ENCODE measurements at places on chromosomes 3 and 15. TPM values are rescaled to one million over a fixed set of nuclear protein-coding genes. Genes with fewer than 3 reads are reported as not detected.

TNFAIP8L3 gene
- total RNA-seq: 8.9 TPM

SKOR1 gene
- total RNA-seq: 0.57 TPM

DNA sequence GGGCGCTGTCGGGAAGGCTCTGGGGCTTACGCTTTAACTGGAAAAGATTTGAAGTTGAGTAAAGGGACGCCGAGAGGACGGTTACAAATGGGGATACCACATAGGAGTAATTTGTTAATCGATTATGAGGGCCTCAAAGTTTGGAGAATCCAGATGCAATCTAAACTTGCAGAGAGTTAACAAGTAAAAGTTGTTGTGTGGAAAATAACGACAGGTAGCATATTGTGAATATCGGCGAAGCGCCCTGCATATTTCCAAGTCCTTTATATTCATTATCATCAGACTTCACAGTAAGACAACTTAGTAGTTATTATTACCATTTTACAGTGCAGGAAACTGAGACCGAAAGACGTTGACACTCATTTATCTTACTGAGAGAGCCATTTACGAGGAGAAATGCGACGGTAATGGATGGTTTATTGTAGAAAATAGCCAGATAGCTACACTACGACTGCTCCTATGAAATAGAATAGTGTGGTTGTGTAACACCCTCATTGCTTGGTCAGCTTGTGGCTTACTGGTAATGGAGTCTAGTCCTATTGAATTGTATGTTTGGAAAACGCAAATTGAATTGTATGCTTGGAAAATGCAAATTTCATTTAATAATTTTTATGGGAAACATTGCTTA lies 700 bp downstream of the MKRN2 start:
- peak overlapping the region; percentile 95 for H3K4me3 ChIP-seq
- DNase-seq: no peak
- no peaks in the 10 kb centered on the region for H3K27me3 ChIP-seq

TADA3 gene
- total RNA-seq: 65.1 TPM

MAGEL2 gene
- total RNA-seq: 0.06 TPM

CASR gene
- total RNA-seq: 72.8 TPM

GRCh38 chr15:72339777-72340177 lies 19.8 kb upstream of the CELF6 start:
- H3K27me3 ChIP-seq: no peaks in the 10 kb centered on the region
- DNase-seq: peak; percentile 41
- H3K4me1 ChIP-seq: no peaks in the 10 kb centered on the region
- no peak overlapping the region for H3K4me3 ChIP-seq
- H3K36me3 ChIP-seq: peaks cover 2% of the 10 kb centered on the region

APBA2 gene
- total RNA-seq: 6.1 TPM

DNA sequence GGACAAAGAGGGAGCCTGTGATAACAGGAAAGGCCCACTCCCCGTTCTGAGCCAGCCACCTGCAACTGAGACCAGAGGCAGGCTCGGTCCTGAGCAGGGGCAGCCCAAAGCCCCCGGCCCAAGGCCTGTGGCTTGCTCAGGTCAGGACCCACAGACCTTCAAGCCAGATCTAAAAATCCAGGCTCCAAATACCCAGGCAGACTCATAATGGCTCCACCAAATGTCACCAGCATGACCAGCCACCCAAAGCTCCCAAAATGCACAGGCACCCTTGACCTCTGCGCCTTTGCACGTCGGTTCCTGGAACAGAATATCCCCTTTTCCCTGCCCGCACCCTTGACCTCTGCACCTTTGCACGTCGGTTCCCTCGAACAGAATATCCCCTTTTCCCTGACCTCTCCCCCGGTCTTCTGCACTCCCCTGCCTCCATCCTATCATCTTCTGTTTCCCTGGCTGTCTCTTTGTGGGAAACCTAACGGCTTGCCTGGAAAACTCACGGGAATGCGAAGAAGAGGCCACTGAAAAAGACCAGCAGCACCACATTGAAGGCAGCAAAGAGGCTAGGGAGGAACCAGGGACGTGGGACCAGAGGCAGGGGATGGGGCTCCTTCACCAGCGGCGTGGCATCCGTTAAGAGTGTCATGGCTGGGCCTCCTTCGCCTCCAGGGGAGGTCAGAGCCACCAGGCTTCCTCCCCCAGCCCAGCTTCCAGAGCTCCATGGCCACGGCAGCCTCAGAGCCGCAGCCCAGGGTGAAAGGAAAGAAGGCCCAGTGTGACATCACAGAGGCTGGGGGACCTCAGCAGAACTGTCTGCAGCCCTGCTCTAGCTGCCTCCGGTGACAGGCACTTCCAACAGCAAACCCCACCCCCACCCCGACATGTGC lies at the start of gene ZDHHC19:
Gene ZDHHC19 (minus strand): TSS at position 728 of the 884 bp plus-strand sequence. CDS start 85 bp downstream, at position 643.
- H3K36me3 ChIP-seq: no peaks in the 10 kb centered on the region
- no peak within 1 kb of the TSS for H3K4me3 ChIP-seq
- peak; percentile 57 for DNase-seq
- peaks cover 3% of the 10 kb centered on the region for H3K4me1 ChIP-seq
- H3K27me3 ChIP-seq: no peaks in the 10 kb centered on the region

- no peak overlapping the region for H3K27ac ChIP-seq
- H3K4me1 ChIP-seq: no peaks in the 10 kb centered on the region
- no peaks in the 10 kb centered on the region for H3K36me3 ChIP-seq
- H3K27me3 ChIP-seq: no peaks in the 10 kb centered on the region
Observed at GRCh38 chr3:7999384-7999783, 502.2 kb upstream of the LMCD1 start.

ACTL6A gene
- 40.7 TPM for total RNA-seq

DNA sequence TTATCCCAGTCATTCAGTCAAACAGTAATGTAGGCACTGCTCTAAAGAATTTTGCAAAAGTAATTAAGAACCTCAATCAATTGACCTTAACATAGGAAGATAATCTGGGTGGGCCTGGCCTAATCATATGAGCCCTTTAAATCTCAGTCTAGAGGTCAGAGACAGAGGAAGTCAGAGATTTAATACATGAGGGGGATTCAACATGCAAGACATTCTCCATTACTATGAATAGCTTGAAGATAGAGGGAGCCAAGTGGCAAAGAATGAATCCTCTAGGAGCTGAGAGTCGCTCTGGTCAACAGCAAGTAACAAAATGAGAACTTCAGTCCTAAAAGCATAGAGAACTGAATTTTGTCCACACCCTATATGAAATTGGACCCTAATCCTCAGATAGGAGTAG lies 39.0 kb upstream of the MBNL1 start:
- H3K4me1 ChIP-seq: no peaks in the 10 kb centered on the region
- H3K27ac ChIP-seq: no peak overlapping the region
- no peak overlapping the region for H3K4me3 ChIP-seq
- no peaks in the 10 kb centered on the region for H3K27me3 ChIP-seq

- no peak overlapping the region for H3K4me3 ChIP-seq
- H3K4me1 ChIP-seq: no peaks in the 10 kb centered on the region
- H3K27ac ChIP-seq: no peak overlapping the region
- H3K27me3 ChIP-seq: no peaks in the 10 kb centered on the region
Observed at GRCh38 chr3:17030438-17030837, 145.7 kb downstream of the PLCL2 start.

ST3GAL6 gene
- 10.7 TPM for total RNA-seq

- H3K4me1 ChIP-seq: no peaks in the 10 kb centered on the region
- H3K27ac ChIP-seq: no peak overlapping the region
- no peaks in the 10 kb centered on the region for H3K36me3 ChIP-seq
- DNase-seq: no peak
Observed at GRCh38 chr3:183481582-183481981, 53.2 kb upstream of the MCF2L2 start.

SLC28A1 gene
- 12.8 TPM for total RNA-seq

DNA sequence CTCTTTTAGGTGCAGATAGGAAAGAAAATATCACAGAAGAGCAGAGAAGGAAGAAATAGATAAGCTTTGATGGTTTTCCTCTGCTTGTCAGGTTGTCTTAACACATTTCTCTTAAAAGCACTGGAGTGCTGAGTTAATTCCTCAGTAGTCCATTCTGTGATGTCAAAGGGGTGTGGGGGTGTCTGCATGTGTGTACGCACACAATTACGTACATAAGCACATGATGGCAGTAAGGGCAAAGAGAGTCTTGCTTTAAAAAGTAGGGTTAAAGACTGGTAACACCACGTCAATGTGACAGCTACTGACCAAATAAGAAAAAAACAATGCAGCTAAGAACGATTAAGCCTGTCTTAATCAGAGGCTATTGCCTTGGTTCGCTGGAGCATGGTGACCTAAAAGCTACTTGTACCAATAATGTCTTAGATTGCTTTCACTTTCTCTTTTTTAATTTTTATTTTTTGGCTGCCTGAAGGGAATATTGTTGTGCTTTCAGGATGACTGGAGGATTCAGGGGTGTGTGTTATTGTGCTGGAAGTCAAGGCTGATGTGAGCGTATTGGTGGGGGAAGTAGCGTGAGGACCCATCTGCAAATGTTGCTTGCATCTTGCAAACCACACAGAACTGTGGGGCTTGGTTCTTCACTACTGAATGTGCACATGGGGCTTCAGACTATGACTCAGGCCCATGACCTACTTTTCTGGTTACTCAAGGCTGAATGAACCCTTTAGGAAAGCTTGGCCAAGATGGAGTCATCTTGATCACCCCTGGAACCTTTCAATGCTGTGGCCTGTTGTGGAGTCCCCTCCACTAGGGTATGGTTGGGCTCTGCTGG lies 417.8 kb upstream of the TPM1 start:
- H3K4me3 ChIP-seq: peak overlapping the region; percentile 48
- no peaks in the 10 kb centered on the region for H3K4me1 ChIP-seq
- no peak for DNase-seq
- no peaks in the 10 kb centered on the region for H3K27me3 ChIP-seq
- H3K36me3 ChIP-seq: no peaks in the 10 kb centered on the region

CCDC191 gene
- 11.7 TPM for total RNA-seq

DNA sequence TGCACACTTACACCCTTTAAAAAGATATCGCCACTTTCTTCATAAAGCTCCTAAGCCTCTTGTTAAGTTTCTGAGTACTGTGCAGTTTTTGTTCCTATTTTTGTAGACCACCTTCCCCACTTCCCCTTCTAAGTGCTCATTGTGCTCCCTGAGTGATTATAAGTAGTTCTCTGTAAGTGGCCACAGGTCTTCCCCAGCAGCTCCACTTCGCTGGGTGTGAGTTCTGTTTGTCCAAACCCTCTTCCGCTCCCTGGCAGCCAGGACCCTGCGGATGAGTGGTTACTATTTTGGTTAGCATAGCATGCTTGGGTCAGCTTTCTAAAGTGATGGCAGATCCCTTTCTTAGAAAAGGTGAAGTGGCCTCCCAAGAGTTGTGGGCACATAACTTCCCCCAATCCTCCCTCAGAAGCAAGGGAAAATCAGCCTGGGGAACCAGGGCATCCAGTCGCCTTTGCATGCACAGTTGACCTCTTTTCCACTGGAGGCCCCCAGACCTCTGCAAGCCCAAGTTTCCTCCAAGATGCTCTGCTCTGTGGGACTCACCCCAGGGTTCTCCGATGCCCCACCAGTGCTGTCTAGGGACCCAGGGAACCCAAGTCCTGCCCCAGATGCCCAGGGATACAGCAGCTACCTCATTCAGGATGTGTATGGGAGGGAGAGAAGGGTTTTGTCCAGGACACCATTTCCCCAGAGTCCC lies 69.6 kb downstream of the ATP10A start:
- no peak overlapping the region for H3K27ac ChIP-seq
- no peaks in the 10 kb centered on the region for H3K4me1 ChIP-seq
- H3K27me3 ChIP-seq: no peaks in the 10 kb centered on the region
- H3K36me3 ChIP-seq: no peaks in the 10 kb centered on the region
- DNase-seq: no peak
- no peak overlapping the region for H3K4me3 ChIP-seq

- H3K4me3 ChIP-seq: peak overlapping the region; percentile 44
- peak overlapping the region; percentile 80 for H3K27ac ChIP-seq
- no peaks in the 10 kb centered on the region for H3K36me3 ChIP-seq
Observed at GRCh38 chr3:73622091-73622805, 2.5 kb downstream of the PDZRN3 start.

GRAMD2A gene
- total RNA-seq: 5.4 TPM

DNA sequence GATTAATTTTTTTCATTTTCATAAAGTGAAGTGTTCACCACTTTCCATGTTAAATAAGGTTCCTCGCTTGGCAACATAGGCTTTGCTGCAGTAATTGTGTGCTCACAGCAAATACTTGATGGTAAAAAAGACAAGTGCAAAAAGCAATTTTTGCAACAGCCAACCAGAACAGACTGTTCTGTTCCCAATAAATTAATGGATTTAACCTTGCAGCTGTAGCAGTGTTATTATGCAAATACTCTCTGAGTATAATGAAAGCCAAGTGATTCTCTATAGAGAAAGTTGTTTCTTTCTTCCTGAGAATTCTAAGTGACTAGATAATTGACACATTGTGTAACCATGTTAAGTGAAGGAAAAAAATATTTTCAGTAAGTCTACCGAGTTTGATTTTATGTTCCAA lies 183.7 kb upstream of the NAALADL2 start:
- H3K27me3 ChIP-seq: no peaks in the 10 kb centered on the region
- no peak for DNase-seq
- H3K4me1 ChIP-seq: no peaks in the 10 kb centered on the region
- no peak overlapping the region for H3K27ac ChIP-seq
- H3K36me3 ChIP-seq: no peaks in the 10 kb centered on the region

DNA sequence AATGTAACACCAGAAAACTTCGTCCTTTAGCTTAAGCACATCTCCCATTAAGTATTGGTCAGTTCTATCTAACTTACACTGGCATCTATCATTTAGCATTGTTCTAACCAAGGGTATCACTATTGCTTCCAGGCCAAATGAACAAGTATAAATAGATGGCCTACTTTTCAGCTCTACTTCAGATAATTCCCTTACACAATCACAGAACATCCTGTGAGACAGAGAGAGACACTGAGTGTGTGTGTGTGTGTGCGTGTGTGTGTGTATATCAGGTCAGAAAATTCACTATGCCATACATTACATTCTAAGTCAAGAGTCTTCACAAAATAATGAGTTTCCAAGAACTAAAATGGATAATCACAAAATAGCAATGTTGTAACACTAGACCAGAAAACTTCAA lies 39.1 kb downstream of the SCAPER start:
- H3K4me1 ChIP-seq: no peaks in the 10 kb centered on the region
- no peaks in the 10 kb centered on the region for H3K27me3 ChIP-seq
- no peak overlapping the region for H3K27ac ChIP-seq
- no peaks in the 10 kb centered on the region for H3K36me3 ChIP-seq

GRCh38 chr3:8215821-8216220 lies 285.8 kb upstream of the LMCD1 start:
- H3K36me3 ChIP-seq: no peaks in the 10 kb centered on the region
- no peaks in the 10 kb centered on the region for H3K4me1 ChIP-seq

- no peaks in the 10 kb centered on the region for H3K36me3 ChIP-seq
- no peaks in the 10 kb centered on the region for H3K27me3 ChIP-seq
- no peaks in the 10 kb centered on the region for H3K4me1 ChIP-seq
- H3K27ac ChIP-seq: no peak overlapping the region
Observed at GRCh38 chr3:11476735-11477144, 167.0 kb downstream of the VGLL4 start.

DNA sequence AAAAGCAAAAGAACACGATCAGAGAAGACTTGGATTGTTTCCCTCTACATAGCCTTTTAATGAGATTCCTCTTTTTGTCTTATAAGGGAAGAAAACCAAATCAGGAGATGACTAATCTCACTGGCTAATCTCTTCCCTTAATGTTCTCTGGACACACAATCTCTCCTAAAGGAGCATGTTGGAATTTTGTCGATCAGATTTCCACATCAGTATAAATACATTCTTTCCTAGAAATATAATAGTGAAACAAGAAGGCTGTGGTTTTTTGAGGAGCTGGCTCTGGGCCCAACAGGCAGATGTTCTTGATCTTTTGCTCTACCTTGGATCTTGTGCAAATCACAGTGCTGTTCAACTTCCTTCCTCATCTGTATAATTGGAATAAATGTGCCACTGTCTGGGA lies 94.0 kb downstream of the GTPBP8 start:
- no peak for DNase-seq
- H3K27me3 ChIP-seq: no peaks in the 10 kb centered on the region
- H3K36me3 ChIP-seq: no peaks in the 10 kb centered on the region
- no peak overlapping the region for H3K27ac ChIP-seq
